Activated CD4-positive, alpha-beta T cell treated with anti-CD3 and anti-CD28 coated beads, Interleukin-2, Interleukin-4, amounts not matched to agents 100 ng/mL and 50 ng/mL, durations not matched to agents 16 hours and 8 hours (primary cell): ENCODE measurements at places on chromosomes 7 and 10.

DNA sequence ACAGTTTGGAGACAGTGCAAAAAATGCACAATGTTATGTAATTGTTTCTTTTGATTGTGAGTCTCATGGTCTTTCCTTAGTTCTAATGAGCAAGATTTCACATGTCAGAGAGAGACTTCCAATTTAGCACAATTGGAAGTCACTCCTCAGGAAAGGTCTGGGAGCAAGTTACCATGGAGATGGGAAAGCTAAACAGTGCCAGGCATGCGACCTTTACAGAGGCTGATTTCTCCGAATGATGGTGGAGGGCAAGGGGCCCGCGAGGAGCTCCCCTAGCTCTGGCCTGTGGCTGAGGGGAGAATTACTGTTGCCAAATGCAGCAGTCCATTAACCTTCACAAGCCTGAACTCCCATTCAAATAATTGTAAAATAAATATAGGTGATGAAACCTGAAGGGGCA is 59.3 kb downstream of the CDCA7L start:
- no peak for DNase-seq

DNA sequence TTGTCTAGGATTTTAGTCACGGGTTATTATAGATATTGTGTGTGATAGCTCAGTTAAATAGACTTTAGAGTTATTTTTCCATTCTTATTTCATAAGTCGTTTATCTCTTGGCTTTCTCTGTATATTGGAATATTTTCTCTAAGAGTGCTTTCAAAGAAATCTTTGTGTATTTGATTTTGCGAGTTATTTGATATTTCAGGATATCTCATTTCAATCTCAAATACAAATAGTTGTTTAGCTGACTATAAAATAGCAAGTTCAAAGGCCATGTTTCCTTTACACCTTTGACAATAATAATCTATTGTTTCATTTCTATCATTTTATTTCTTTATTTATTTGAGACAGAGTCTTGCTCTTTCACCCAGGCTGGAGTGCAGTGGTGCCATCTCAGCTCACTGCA is 55.9 kb downstream of the STK31 start:
- DNase-seq: no peak

DNA sequence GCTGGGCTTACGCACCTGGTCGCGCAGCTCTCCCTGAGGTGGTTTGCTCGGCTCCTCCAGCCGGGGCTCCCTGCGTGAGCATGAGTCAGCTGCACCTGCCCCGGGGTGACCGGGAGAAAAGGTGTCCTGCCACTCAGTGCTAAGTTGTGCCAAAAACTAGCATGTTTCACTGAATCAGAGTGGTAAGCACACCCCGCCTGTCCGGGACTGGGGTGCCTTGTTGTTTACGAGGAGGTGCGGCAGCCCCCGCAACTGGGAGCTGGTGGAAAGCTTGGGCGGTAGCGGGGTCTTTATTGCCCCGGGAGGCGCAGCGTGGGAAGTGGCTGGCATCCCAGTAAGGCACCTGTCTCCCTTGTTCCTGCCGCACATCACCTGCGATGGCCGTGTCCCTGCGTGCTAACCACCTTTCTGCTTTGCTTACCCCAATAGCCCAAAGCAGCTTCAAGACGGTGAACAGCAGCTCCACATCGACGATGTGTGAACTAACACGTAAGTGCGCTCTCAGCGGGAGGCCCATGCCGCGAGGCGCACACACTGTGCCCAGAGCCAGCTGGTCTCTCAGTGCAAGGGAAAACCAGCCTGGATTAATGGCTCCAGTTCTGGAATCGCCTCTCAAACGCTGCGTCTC is 506.6 kb upstream of the FOXK1 start:
- no peak for DNase-seq

DNA sequence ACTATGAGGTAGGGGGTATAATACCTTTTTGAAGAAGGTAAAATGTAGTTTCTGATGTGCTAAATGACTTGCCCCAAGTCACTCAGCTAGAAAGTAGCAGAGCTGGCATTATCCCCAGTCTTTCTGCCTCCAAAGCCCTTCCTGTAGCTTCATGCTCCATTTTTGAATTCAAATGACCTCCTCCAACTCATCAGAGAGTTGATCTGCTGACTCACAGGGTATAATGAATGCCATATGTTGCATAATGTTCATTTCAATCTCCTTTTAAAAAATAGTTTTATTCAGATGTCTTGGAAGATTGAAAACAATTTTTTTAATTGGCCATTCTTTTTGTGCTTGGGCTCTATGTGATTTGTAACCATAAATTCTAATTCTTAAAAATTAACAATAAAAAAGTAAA is 272.8 kb upstream of the IMMP2L start:
- DNase-seq: no peak

GRCh38 chr10:63365976-63366765 is 99.6 kb downstream of the JMJD1C start:
- DNase-seq: no peak

DNA sequence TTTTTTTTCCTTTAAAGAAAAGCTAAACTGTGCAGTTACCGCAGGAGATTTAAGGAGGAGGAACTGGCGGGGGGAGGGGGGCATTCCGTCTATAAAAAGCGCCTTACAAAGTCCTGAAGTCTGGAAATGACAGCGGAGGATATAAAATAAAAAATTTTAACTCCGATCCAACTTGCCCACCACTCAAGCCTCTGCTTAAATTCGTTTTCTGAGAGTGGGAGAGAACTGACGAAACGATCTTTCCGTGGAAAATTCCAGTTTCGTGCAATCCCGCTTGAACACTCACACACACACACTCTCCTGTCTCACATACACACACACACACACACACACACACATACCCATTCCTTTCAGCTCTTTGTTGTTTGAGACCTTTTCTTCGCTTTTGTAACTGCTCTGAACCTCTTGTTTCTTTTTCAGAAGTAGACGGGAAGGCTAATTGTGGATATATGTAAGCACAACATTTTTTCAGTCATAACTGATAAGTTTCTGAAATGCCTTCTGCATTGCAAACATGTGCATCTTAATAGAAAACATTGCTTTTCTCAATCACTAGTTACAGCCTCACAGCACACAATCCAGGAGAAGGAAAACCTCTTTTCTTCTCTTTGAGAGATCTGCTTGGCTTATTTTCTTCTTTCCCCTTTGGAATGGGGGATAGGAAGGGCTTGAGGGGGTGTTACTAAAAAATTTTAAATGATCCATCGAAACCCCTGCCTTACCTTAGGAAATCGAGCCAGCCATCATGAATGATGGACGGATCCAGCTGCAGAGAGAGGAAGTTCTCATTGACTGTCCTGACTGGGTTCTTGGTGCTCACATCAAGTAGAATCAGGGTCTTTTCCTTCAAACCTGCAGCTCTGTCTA is 628 bp downstream of the HPSE2 start:
- no peak for DNase-seq

GRCh38 chr10:85598646-85599045 is 767.9 kb downstream of the GRID1 start:
- DNase-seq: no peak

GRCh38 chr7:84924353-84924752 is 262.5 kb downstream of the SEMA3D start:
- DNase-seq: no peak

DNA sequence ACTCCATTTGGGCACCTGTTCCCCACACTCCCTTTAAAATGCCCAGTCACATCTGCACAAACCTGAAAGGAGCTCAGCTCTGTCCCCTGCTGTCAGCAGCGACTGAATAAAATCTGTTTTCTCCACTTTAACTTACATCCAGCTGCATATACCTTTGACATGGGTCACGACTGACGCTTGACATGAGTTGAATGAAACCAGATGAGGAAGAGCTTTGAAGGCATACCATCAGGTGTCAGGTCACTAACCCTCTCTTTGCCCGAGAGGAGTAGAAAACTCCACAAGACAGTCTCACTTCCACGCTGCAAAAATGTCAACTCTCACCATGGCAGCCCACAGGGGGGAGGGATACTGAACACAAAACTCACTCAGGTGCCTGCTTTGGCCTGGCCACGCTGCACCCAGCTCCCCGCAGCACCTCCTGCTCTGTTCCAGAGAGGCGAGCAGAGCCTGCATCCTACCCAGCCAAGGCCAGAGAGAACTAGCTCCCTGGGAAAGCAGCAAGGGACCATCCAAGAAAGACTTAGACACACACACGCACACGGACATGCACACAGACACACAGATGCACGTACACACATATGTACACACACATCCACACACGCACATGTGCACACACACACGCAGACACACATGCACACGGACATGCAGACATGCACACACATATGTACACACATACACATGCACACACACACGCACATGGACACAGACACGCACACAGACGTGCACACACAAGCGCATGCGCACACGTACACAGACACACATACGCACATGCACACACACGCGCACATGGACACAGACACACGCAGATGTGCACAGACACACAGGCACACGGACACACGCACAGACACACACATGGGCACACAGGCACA is 191.0 kb downstream of the MAD1L1 start:
- no peak for DNase-seq

GRCh38 chr7:42055171-42055570 is 181.8 kb downstream of the GLI3 start:
- no peak for DNase-seq

DNA sequence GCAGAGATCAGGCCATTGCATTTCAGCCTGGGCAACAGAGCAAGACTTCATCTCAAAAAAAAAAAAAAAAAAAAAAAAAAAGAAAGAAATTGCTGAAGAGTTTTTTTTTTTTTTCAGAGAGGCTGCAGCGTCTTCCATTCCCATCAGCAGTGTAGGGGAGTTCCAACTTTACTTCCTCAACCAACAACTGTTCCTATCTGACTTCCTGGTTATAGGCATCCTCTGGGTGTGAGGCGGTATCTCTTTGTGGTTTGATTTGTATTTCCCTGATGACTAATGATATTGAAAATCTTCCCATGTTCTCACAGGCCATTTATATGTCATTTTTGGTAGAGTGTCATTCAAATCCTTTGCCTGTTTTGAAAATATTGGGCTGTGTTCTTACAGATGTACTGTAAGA is 40.2 kb downstream of the PRTFDC1 start:
- DNase-seq: no peak

DNA sequence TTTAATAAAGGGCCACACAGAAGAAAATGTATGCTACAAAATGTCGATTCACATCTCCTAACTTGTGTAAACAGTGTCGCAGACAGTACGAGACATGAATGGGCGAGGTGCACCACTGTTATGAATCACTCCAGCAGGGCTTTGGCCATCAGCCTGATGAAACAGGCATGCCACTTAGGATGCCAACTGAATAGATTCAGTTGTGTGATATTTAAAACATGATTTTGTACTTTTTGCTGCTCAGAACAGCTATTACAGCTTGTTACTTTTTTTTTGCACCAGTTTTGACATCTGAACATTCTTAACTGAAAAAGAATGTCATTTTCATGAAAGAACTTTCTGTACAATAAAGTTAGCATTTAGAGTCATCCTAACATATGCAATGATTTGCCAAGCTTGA is 138.1 kb downstream of the VTI1A start:
- no peak for DNase-seq

DNA sequence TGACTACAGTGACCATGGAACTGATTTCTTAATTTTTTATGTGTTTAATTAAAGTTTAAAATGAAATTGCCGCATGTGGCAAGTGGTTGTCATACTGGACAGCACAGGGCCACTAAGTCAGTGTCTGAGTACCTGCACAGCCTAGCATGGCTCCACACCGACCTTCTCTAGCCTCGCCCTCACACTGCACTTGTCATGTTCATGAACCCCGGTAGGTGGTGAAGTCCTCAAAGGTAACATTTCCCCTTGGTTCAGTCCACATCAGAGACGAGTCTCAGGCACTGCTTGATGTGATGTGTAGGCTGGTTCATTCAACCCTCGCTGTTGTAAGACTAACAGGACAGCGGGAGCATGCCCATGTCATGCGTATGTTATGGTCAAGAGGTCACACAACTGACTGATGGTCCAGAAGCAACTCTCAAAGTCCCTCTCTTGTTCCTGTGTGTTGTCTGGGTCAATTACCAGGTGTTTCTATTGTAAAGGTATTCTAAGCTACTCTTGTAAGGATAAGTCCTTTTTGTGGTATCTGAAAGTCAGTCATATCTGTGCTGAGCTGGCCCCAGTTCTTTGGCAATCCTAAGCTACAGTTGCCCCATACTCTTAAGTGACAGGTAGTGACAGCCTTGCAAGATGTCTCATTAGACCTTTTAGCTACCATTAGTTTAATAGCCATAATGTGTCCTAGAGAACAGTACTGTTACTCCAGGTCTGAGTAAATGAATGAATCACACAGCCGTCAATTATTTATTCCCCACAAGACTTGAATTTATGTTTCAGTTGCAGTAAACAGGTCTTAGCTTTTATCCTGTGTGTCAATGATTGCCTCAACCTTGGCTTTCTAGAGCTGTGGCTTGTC is 32.9 kb upstream of the ZC3HAV1L start:
- DNase-seq: no peak

DNA sequence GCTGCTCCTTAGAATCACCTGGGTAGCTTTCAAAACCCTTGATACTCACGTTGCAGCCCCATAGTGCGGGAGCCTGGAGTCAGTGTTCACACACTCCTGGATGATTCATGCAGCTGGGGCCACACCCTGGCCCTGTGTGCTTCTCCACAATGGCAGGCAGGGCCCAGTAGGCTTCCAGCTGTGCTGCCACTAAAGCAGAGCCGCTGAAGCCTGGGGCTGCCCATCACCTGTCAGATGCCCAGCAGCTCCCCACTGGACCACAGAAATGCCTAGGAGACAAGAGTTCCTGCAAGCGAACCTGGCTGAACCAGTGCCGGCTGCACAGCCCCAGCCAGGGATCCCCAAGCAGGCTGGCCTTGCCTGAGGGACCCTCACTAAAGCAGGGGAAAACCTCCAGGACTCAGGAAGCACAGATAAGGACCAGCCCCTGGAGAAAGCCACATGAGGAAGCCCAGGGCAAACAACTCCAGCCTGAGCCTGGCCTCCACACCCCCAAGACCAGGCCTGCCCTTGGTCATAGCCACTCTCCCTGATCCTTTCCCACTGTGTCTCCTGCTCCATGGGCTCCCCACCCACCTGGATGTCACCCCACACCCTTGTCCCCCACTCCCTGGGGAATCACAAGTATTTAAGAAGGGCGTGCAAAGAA is 111.9 kb downstream of the GRID1 start:
- DNase-seq: no peak

- no peak for DNase-seq
Observed at GRCh38 chr7:15801041-15801440, 114.6 kb upstream of the MEOX2 start.

GRCh38 chr10:49294731-49295130 is 4.2 kb upstream of the C10orf71 start:
- no peak for DNase-seq

GRCh38 chr7:89223900-89224395 is 428.4 kb upstream of the TEX47 start:
- no peak for DNase-seq

- no peak for DNase-seq
Observed at GRCh38 chr10:124609698-124610097, 134.5 kb downstream of the FAM53B start.

- DNase-seq: no peak
Observed at GRCh38 chr7:1920266-1920681, 250.2 kb downstream of the ELFN1 start.

GRCh38 chr10:110048781-110049180 is 41.0 kb downstream of the ADD3 start:
- DNase-seq: no peak

GRCh38 chr10:122974543-122975064 is 5.6 kb upstream of the PSTK start:
- no peak for DNase-seq

GRCh38 chr10:58780476-58780875 is 267.8 kb downstream of the BICC1 start:
- DNase-seq: no peak

- DNase-seq: no peak
Observed at GRCh38 chr10:126561921-126562680, 108.4 kb downstream of the C10orf90 start.
